ENCODE measurements at places on chromosomes 16 and 17.

DNA sequence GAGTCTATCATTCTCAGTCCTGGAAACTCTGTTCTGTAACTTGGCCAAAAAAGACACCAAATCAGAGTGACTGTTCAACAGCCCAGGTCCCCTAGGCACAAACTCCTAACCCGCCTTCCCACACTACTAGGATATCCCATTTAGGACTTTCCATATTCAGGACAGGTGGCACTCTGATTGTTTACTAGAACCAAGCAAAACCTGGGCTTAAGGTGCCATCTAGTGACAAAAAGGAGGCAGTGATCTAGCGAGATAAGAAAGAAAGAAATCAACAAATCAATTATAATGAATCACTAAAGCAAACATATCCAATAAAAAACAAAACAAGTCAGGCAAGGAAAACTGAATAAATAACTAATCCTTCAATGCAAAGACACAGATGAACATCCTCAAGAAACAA lies 203.9 kb downstream of the CEP112 start:
- DNase-seq, result no peak

DNA sequence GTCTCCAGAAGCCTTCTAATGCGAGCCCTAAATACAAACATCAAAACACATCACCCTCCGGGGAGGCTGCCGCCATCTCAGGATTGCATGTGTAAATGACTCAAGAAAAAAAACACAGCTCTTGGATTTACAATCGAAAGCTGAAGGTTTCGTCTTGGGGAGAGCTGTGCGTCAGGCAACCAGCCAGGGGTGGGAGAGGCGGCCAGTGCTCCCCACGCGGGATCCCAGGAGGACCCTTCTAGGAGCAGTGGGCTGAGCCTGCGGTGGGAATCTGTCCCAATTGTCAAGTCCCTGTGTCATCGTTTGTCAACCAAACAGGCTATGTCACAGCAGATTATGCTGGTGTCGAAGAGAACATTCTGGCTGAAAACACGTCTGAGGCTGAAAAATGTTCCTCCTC lies 209.7 kb downstream of the ABCC12 start:
- DNase-seq, result no peak

- no peak for DNase-seq
These were observed 6.8 kb downstream of the MAPK8IP3 start for GRCh38 chr16:1712791-1713261.

DNA sequence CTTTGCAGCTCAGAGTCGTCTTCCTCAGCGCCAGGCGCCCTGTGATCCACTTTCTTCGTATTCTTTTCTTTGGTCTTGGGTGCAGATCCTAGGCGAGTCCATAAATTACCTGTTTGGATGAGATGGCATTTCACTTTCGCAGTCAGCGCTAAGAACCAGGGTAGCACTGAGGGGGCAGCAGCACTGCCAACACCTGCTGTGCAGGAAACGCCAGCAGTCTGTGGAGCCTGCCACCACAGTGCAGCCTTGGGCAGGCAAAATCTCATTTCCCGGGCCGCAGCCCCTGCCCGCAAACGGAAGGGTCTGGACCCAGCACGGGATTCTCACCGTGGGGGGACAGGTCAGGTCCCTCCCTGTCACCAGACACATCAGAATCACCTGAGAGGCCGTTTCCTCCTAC lies 12.2 kb upstream of the ITGAE start:
- DNase-seq, result no peak

GRCh38 chr17:34598161-34598776 lies 18.9 kb downstream of the TMEM132E start:
- DNase-seq, result no peak

GRCh38 chr16:17578981-17579874 lies 108.5 kb upstream of the XYLT1 start:
- DNase-seq, result peak; percentile 13

- no peak for DNase-seq
These were observed 49.6 kb upstream of the CLEC19A start for GRCh38 chr16:19235886-19236285.

- no peak for DNase-seq
These were observed 82.0 kb downstream of the MRM1 start for GRCh38 chr17:36683387-36683786.

- no peak for DNase-seq
These were observed 5.3 kb downstream of the GPS1 start for GRCh38 chr17:82056729-82057621.

DNA sequence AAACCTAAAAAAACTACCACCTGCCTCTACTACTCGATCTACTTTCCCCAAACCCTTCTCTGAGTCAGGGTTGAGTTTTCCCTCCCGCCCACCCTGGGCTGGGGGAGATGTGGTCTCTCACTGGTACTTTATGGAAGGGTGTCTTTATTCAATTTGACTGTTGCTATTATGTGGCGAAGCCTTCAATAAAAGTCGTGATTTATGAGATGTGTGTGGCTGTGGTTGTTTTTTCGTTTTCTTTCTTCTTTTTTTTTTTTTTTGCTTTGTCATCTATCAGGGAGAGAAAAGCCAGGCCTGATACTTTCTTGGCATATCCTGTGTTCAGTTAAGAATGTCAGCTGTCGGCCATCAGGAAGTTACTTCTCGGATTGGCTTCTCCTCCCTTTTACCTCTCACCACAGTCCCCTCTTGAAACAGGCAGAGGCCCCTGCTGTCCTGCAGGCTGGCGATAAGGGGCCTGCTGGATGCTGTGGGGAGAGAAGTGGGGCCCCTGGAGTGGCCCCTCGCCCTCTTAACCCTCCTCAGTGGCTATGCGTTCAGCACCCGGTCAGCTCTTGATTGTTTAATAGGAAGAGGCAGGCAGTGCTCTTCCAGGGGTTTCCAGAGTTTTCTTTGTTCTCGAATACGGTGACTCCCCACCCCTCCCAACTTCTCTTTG lies 123.0 kb downstream of the MSI2 start:
- no peak for DNase-seq

DNA sequence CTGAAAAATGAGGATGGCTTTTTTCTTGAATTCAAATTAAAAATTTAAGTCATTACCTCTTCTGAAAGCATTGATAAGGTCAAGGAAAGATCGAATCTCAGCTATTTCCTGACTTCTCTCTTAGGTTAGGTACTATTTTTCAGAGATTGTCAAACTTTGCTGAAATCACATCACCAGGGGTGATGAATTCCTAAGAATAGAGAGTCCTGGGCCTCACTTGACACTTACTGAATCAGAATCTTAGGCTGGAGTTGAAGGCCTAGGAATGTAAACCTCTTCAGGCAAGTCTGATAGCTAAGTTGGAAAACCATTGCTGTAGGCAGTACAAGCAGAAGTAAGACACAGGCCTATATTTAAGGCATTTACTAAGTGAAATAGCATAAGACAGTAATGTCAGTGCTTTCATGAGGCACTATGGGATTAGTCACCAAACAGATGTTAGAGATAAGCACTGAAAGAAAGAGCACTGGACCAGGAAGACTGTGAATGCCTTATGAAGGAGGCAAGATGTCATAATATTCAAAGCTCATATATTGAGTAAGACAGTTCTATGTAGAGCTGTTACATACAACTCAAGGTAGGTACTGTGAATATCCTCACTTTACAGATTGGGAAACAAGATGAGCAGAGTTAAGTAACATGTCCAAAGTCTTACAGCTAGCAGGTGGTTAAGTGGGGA lies 21.5 kb downstream of the DCAF7 start:
- no peak for DNase-seq

- DNase-seq, result no peak
These were observed 235.4 kb upstream of the MON1B start for GRCh38 chr16:76955629-76956028.

DNA sequence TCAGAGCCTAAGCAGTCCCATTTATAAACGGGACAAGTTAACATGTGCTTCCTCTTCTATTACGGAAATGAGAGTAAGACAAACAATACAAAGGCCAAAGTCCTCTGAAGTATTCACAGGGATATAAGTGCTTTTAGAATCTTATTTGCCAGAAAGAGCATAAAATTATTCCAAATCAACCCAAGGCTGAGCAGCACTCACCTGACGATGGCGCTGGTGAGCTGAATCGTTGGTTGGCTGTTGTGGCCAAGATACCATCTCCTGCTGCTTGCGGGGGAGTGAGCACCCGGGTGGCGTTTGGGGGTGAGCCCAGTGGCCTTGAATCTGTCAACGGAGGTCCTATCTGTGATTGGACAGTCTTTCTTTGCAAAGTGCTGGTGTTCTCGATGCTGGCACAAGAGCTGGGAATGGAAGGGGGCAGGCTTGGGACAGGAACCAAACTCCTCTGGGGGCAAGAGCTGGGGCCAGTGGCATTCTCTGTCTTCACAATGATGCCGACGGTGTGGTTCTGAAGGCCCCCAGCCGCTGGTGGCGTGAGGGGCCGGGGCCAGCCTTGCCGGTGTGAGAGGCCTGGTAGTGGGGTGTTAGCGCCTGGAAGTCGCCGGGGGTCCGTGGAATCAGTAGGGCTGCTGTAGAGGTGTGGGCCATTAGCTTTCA lies 9.5 kb upstream of the DHRS13 start:
- DNase-seq, result no peak

- DNase-seq, result no peak
These were observed 140.7 kb downstream of the SDK2 start for GRCh38 chr17:73503560-73503959.

DNA sequence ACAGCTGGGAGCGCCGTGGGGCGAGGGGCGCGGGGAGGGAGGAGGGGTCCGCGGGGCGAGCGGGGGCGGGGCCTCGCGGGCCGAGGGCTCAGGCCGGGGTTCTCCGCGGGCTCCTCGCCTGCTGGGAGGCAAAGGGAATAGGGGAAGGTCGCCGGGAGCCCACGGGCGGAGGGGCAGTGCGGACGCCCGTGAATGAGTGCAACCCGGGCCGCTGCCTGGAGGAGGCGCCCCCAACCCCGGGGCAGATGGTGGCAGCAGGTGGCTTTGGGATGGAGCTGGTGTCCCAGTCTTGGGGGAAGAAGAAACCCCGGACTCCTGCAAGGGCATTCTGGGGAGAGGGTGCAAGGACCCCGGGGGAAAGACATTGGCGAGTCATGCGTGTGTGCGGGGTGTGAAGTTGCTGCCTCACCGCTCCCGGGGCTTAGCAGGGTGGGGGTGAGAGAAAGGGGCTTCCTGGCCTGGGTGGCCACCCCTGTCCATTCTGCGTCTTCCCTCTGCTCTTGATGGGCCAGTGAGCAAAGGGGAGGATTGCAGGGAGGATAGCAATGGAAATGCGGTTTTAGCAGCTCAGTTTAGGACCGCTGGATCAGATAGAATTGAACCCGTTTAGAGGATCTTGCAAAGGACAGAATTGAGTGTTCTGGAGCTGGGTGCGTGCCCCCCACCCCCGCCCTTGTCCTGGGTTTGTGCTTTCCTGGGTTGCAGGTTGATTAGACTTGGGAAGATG lies 526 bp downstream of the KIAA0513 start:
- DNase-seq, result no peak

- no peak for DNase-seq
These were observed 137.3 kb upstream of the CIBAR2 start for GRCh38 chr16:85249418-85250146.

GRCh38 chr17:78903101-78903779 lies at the start of gene CEP295NL:
CEP295NL (minus strand) TSS chr17:78903201; CDS start chr17:78901828, 1,373 bp downstream.
- no peak for DNase-seq
